ENCODE measurements at places on chromosomes 4 and X. TPM values are rescaled to one million over a fixed set of nuclear protein-coding genes. Genes with fewer than 3 reads are reported as not detected.

- no peak for DNase-seq
Observed at GRCh38 chrX:144219035-144219434, 335.2 kb downstream of the UBE2NL start.

DNA sequence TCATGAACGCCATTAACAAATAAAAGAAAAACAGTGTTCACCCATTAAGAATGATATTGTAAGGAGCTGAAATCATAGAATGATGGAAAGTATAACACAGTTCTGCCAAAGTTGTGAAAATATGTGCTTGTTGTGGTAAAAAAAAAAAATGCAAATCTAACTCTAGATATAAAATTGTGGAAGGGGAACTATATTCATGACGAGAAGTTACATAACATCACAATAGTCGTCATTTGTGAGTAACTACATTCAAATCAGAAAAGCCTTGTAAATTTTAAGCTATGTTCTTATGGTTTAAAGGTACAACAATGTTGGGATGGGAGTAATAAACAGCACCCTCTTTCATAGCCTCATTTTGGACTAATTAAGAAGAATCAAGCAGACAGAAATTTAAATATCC, 57.6 kb upstream of the PRDM8 start:
- DNase-seq = no peak

GRCh38 chrX:139211568-139212182, 318.9 kb upstream of the F9 start:
- no peak for DNase-seq

GRCh38 chr4:184238072-184238745, 20.5 kb upstream of the ENPP6 start:
- DNase-seq = no peak

Gene RAB40A
- not detected for total RNA-seq

DNA sequence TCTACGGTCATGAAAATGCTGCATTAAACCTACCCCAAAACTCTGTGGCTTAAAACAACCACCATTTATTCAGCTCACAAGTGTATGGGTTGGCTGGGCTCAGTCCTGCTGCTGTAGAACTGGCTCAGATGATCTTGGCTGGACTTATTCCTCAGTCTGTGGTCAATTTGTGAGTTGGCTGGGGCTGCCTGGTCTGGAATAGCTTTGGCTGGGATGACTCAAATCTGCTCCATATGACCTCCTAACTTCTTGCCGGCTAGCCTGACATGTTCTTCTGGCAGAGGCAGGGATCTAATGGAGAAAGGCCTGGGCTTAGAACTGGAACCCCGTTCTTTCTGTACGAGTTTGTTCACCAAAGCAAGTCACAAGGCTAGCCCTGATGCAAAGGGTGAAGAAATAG, 71.7 kb downstream of the CFAP299 start:
- no peak for DNase-seq

DNA sequence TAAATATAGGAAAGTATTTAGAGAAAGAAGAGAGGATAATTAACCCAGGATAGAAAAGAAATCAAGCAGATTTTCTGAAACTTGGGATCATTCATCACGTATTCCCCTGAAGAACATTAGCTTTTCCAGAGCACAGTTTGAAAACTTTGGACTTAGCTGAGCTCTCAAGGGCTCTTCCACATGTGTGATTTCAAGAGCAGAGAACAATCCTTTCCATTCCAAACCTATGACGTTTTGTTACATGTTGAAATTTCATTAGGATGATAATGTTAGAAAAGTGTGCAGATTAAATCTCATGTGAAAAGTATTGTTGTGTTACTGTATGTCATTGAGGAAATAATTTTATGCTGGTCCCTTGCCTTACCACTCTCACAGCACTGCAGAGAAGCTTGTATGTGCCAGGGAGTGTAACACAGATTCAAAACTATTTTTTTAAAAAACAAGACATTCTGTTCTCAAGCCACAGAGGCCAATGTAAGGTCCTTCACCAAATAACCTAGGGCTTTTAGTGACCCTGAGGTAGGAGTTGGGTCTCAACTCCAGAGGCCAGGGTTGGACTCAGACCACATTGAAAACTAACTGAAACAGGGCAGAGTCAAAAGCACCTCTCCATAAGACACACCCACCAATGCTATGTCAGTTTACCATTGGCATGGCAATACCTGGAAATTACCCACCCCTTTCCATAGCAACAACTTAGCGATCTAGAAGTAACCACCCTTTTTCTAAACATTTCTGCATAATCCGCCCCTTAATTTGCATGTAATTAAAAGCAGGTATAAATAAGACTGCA, 141.3 kb downstream of the ANXA5 start:
- no peak for DNase-seq

Gene MAGEA1
- not detected for total RNA-seq

DNA sequence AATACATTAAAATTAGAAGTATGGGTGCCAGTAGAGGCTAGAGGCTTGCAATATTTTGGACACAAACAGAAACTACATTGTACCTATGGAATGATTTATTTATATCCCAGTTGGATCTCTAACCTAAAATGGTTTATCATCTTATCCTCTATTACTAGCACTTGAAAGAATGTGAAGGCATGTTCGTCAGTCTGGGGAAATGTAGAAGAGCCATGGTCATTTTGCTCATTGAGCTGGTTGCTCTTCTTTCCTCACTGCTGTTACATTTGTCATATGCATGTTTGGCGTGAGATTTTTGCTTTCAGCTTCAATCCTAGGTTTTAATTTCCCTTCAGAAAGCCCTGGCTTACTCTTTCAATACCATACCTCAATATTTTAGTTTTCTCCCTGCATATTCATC, 82.4 kb upstream of the MYOZ2 start:
- DNase-seq = no peak

- DNase-seq = no peak
Observed at GRCh38 chrX:8783097-8783713, 18.0 kb downstream of the FAM9A start.

GRCh38 chr4:145842224-145842887, 96.3 kb downstream of the ZNF827 start:
- no peak for DNase-seq

All from Caki2 (cell line).